Neural progenitor cell (in vitro differentiated cells): ENCODE measurements at places on chromosomes 13 and 19. TPM values are rescaled to one million over a fixed set of nuclear protein-coding genes. Genes with fewer than 3 reads are reported as not detected.

DNA sequence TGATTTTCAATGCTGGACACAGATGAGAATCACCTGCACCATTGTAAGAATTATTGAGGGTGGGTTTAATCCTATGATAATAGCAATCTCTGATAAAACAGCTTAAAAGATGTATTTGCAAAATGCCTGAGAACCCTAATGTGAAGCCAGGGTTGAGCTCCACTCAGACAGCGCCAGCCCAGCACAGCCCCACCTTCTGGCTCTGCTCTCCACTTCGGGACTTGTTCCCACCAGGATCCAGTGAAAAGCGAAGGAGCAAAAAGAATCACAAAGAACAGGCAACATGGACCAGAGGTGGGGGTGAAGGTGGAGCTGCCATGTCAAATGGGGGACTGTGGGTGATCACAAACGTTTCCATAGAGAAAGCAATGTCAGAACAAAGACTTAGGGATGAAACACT is 18.6 kb upstream of the ZNF816 start:
- H3K27me3 ChIP-seq = no peaks in the 10 kb centered on the region
- no peak overlapping the region for H3K27ac ChIP-seq
- H3K4me3 ChIP-seq = no peak overlapping the region
- no peaks in the 10 kb centered on the region for H3K4me1 ChIP-seq

Gene CD33
- not detected in 2 replicates for total RNA-seq

GRCh38 chr19:8513687-8514504 is at the start of gene ZNF414:
ZNF414 (minus strand) TSS chr19:8514167; CDS start chr19:8514046, 121 bp downstream.
- H3K4me1 ChIP-seq = peaks cover 8% of the 10 kb centered on the region
- no peaks in the 10 kb centered on the region for H3K36me3 ChIP-seq
- H3K27ac ChIP-seq = peak within 1 kb of the TSS; percentile 93
- DNase-seq = peak; percentile 98
- H3K4me3 ChIP-seq = peak within 1 kb of the TSS; percentile 93

DNA sequence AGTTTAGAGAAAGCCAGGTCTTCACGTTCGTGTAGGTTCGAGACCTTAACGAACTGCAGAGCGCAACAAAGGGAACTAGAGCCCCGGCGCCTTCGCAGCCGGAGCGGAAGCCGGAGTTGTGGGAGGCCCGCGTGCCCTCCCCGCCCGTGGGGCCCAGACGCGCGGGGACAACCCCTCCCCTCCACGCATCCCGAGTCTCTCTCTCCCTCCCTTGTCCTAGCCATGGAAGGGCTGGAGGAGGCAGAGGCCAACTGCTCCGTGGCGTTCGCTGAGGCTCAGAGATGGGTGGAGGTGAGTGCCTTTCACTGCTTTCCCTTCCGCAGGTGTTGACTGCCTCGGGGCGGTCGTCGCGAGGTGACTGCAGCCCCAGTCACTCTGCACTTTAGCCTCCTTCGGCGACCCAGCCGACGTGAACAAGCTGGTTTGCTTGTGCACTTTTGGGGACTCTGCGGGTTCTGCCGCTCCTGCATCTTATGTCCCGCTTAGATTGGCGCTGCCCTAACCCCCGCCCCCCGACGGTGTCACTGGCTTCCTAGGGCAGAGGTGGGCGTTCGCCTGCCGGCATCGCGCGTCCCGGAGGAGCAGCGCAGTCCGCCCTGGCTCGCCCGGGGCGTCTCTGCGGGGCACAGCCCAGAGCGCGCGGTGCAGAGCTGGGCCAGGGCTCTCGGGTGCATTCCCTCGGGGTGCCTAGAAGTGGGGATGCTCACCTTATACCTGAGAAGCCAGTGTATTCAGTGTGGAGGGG is 478 bp downstream of the LMO7 start:
- peaks cover 14% of the 10 kb centered on the region for H3K4me1 ChIP-seq
- peak overlapping the region; percentile 54 for H3K4me3 ChIP-seq
- H3K36me3 ChIP-seq = no peaks in the 10 kb centered on the region

DNA sequence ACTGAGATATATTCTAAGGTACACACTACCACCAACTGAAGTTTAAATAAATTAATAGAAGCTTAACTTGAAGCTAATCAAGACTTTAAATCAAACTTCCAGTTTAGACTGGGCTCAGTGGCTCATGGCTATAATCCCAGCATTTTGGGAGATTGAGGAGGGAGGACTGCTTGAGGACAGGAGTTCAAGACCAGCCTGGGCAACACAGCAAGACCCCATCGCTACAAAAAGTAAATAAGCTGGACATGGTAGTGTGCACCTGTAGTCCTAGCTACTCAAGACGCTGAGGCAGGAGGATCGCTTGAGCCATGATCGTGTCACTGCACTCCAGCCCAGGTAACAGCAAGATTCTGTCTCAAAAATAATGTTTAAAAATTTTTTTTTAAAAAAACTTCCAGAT is 8.6 kb downstream of the KPNA3 start:
- no peak overlapping the region for H3K27ac ChIP-seq
- H3K36me3 ChIP-seq = no peaks in the 10 kb centered on the region
- H3K4me3 ChIP-seq = no peak overlapping the region
- H3K4me1 ChIP-seq = peaks cover under 1% of the 10 kb centered on the region
- H3K27me3 ChIP-seq = no peaks in the 10 kb centered on the region

- peaks cover 22% of the 10 kb centered on the region for H3K4me1 ChIP-seq
- no peak for DNase-seq
- no peak overlapping the region for H3K27ac ChIP-seq
- H3K27me3 ChIP-seq = no peaks in the 10 kb centered on the region
These were observed 375.7 kb upstream of the SPRY2 start for GRCh38 chr13:80716610-80717081.

GRCh38 chr13:94683409-94683808 is 28.9 kb downstream of the SOX21 start:
- no peak overlapping the region for H3K27ac ChIP-seq
- H3K4me1 ChIP-seq = peaks cover 13% of the 10 kb centered on the region
- no peak for DNase-seq
- no peak overlapping the region for H3K4me3 ChIP-seq
